SK-N-SH (cell line): ENCODE measurements at places on chromosomes 1 and 21. TPM values are rescaled to one million over a fixed set of nuclear protein-coding genes. Genes with fewer than 3 reads are reported as not detected.

Gene MAP3K7CL
- polyA plus RNA-seq: 2.3 and 5.2 TPM in 2 replicates

Gene RSRP1
- 126 and 191 TPM in 2 replicates for polyA plus RNA-seq

Gene TSTD1
- 80.7 and 93.9 TPM in 2 replicates for polyA plus RNA-seq

Gene GJA4
- not detected in 2 replicates for polyA plus RNA-seq

Gene HSD11B1
- 0.23 and 0.37 TPM in 2 replicates for polyA plus RNA-seq

Gene TNFAIP8L2
- not detected in 2 replicates for polyA plus RNA-seq

Gene GPX7
- 5.7 and 6.2 TPM in 2 replicates for polyA plus RNA-seq

Gene CTBS
- 16.6 and 23.4 TPM in 2 replicates for polyA plus RNA-seq

Gene C1orf87
- polyA plus RNA-seq: not detected in 2 replicates

Gene FMN2
- 7.2 and 13.1 TPM in 2 replicates for polyA plus RNA-seq

Gene IL12RB2
- polyA plus RNA-seq: not detected in 2 replicates

Gene EPS8L3
- not detected in 2 replicates for polyA plus RNA-seq

Gene ZNF281
- polyA plus RNA-seq: 3.0 and 3.8 TPM in 2 replicates

Gene PGLYRP3
- not detected in 2 replicates for polyA plus RNA-seq

Gene OR6N2
- not detected in 2 replicates for polyA plus RNA-seq

Gene PDE9A
- 0.28 and 0.54 TPM in 2 replicates for polyA plus RNA-seq

Gene RNASEL
- polyA plus RNA-seq: not detected in 2 replicates

Gene TENT5C
- 0.90 and 1.2 TPM in 2 replicates for polyA plus RNA-seq

Gene S100A1
- polyA plus RNA-seq: 0.18 TPM in 1 of 2 replicates, not detected in the other

Gene PPM1J
- 5.3 and 6.7 TPM in 2 replicates for polyA plus RNA-seq

Gene CRB1
- polyA plus RNA-seq: 0.13 and 0.18 TPM in 2 replicates

Gene NPR1
- 0.05 and 0.12 TPM in 2 replicates for polyA plus RNA-seq

Gene ICOSLG
- 0.43 and 0.52 TPM in 2 replicates for polyA plus RNA-seq

Gene TMPRSS3
- not detected in 2 replicates for polyA plus RNA-seq

Gene COL11A1
- polyA plus RNA-seq: 0.13 and 0.15 TPM in 2 replicates
